Activated T-cell treated with anti-CD3 and anti-CD28 coated beads for 24 hours (primary cell): ENCODE measurements at places on chromosomes 6 and 20.

DNA sequence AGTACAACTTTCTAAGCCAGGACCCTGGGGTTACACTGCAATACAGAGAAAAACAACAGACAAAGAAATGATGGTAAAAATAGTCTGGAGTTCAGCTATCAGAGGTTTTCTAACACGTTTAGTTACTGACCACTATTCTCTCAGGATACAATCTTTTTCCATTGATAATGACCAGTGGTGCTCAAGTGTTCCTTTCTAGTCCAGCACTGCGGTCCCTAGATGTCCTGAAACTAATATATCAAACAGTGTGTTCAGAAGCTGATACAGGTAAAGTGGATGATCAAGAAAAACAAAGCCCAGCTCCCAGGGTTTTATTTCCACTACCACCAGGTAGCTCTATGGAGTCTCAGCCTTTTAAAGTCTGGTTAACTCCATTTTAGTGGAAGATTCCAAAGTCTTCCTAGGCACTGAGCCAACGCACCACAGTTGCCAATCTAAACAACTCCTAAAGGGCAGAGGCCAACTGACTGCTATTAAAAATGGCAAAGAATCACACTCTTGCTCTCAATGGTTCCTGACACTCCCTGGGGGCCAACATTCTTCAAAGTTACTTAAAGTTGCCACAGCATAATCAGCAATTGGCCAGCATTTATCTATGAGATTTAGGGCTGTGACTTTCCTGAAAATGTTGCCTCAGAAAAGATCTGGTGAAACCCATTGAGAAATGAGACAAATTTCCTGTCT, 38.2 kb downstream of the DZANK1 start:
- DNase-seq = no peak

GRCh38 chr6:169198885-169199284, 54.8 kb downstream of the THBS2 start:
- DNase-seq = no peak

DNA sequence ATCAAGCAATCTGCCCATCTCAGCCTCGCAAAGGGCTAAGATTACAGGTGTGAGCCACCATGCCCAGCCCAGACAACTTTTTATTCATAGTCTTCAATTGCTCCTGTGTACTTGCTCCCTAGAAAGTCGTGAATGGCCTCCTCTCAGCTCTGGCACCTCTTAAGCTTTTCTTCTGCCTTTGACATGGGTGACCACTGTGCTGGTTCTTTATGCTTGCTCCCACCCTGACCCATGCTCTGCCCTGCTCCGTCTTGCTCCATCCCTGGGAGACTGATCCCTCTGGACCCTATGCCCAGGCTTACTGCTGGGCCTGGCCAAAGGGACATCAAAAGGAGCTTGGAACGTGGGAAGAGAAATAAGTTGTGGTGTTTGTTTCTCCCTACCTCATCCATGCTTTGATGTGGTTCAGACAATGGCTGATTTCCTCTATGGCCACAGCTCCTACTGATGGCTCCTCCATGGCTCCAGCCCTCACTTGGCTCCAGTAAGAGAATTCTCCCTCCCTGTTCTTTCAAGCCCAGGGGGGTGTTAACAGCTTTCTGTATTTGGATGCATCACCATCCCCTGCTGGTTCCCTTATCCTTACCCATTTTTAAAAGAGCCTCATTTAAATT, 7.7 kb upstream of the TREM2 start:
- no peak for DNase-seq

DNA sequence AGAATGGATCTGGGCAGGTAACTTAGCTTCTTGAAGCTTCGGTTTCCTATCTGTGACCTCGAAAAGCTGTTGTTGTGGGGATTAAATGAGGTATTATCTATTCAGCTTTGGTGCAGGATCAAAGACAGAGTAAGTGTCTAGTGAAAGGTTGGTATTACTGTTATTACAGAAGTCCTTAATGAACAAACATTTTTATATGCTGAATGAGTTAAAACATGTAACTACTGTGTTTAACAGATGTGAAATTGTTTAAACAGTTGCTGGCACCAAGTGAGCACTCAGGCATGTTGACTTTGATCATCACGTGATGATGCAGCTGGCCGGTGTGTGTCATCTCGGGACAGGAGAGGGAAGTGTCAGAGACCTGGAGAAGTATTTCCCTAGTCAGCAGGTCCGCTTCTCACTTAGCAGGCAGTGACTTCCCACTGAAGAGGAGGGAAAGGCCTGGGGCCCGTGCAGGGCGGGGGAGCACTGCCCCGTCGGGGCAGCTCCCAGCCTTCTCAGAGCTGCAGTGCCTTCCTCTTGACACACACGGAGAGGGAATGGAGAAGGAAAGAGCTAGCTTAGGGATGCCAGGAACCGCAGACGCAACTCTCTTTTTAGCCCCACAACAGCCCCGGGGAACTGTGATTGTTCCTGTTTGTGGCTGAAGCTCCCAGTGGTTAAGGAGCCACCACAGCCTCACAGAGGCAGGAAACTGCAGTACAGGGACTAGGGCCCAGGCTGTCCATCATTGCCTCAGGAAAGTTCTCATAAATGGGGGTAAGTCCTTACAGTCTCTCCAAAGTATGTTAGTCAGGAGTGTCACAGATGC, 18.0 kb downstream of the TUBB2A start:
- DNase-seq = no peak

GRCh38 chr6:145906144-145906543, 58.0 kb downstream of the SHPRH start:
- DNase-seq = no peak

DNA sequence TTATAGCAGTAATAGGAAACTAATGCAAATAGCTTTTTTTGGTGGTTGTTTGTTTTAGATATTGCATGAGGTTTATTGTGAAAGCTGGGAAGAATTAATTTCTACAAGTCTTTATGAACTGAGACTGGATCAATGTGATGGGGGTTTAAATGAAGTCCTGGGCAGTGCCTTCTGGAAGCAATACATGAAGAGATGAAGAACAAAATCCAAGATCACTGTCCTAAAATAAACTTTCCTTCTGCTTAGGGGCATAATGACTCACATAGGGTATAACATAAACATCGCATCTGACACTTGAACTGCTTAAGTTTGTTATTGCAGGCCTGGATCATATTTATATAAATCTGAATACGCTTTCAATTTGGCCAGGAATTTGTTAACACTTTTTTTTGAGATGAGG, 20.9 kb upstream of the SHLD1 start:
- no peak for DNase-seq

GRCh38 chr20:48724891-48725554, 102.8 kb downstream of the PREX1 start:
- DNase-seq = no peak

- DNase-seq = no peak
Measured at GRCh38 chr6:143052282-143052681, 8.4 kb upstream of the AIG1 start.

- no peak for DNase-seq
Measured at GRCh38 chr20:57893366-57893999, 183.7 kb upstream of the PMEPA1 start.
